SW 1271 (cell line): ENCODE measurements at places on chromosomes 12 and 14.

DNA sequence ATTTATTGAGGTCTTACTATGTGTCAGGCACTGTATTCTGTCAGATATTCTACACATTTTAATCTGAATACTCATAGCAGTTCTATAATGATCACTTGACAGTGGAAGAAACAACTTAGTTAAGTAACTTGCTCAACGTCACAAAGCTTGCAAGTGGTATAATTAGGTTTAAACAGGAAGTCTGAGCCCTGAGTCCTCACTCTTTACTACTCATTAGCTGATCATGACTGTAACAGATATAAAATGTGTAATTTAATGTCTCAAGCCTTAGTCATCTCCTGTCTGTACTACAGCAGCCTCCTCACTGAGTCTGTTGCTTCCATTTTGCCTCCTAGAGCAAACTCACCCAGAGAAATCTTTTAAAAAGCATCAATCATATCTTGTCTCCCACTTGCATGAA lies 38.9 kb downstream of the PPP4R4 start:
- peak; percentile 61 for DNase-seq

DNA sequence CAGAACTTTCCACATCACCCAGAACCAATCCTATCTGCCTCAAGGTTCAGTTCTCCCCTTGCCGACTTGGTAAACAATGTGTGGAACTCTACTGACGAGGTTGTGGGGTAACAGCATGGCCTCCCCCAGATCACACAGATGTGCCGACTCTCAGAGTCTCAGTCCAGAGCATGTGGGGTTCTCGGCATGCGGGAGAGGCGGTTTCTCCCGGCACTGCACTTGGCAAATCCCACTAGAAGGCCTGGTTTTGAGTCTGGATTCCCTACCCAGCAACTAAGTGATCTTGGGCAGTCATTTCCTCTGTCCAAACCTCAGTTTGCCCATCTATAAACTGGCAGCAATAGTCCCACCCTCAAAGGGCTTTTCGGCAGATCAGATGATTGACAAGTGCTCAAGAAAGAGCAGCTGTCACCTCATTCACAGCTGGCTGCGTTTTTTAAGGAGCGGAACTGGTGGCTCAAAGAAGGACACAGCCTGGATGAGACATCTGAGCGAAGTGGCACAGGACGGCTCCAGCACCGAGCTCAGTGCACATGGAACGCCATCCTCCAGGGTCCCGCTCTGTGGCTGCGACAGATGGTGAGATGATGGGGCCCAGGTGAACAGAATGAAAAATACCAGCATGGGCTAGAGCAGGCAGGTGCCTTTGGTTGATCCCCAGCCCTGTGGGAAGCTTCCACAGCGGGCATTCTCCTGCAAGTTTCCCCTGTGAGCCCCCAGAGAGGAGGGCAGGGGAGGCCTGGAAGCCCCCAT lies 7.3 kb downstream of the TESC start:
- DNase-seq, result no peak

- no peak for DNase-seq
Observed at GRCh38 chr12:105267711-105268110, 31.7 kb upstream of the APPL2 start.

DNA sequence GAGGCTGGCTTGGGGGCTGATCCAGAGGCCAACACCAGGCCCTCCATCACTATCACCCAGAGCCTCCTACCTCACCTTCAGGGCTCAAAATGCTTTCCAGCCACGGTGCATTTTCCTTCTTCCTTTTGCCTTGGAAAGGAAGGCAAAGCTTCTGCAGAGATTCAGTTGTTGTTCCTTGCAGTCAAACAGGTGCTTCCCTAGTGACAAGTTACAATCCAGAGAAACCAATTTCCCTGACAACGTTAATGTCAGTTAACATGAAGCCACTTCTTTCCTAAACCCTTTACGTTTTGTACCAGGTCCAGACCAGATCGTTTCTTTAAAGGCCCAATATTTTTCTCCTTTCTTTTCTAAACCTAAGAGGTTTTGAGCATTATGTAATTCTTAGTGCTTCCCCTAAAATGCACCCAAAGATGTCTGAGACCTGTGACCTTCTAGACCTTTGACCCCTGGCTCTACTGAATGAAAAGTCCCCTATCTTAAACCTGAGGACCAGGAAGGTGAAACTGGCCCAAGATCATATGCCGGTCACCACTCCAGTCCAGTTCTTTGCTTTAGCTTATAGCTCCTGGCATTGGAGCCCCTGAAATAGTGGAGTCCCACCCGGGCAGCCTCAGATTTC lies 211.5 kb downstream of the SLC41A2 start:
- DNase-seq, result no peak

GRCh38 chr12:15664491-15664890 lies 124.7 kb downstream of the EPS8 start:
- no peak for DNase-seq

DNA sequence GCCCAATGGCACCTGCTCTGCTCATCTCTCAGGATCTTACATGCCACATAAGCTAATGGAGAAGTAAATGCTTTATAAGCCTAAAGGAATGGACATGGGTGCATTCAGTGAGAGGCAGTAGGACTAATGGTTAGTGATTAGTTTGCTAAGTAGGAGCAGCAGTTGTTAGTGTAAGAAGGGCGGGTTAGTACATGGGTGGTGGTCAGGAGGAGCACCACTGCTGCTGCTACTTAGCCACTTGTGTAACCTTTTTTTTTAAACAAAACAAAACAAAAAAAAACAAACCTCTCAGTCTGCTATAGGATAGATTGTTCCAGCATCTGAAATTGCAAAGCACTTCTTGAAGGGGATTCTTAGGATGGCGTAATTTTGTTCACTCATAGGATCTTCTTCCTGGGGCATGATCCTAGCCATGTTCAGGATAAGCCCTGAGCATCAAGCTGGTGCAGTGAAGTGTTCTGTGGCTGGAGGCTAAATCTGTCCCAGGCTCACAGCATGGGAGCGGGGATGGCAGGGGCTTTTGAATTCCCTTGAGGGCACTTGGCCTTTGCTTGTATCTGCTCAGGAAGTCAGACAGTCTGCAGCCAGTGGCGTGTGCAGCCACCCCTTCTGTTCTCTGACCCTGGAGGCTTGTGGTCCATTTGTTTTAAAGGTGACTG lies 63.6 kb downstream of the CHST11 start:
- DNase-seq, result no peak
